ENCODE measurements at places on chromosomes 2 and 18.

- peak; percentile 47 for DNase-seq
These were observed 150.4 kb downstream of the ZFP36L2 start for GRCh38 chr2:43075811-43076585.

- DNase-seq, result no peak
These were observed 112.9 kb upstream of the TRIB2 start for GRCh38 chr2:12603781-12604295.

- DNase-seq, result no peak
These were observed 10.2 kb downstream of the GATA6 start for GRCh38 chr18:22179631-22180030.

DNA sequence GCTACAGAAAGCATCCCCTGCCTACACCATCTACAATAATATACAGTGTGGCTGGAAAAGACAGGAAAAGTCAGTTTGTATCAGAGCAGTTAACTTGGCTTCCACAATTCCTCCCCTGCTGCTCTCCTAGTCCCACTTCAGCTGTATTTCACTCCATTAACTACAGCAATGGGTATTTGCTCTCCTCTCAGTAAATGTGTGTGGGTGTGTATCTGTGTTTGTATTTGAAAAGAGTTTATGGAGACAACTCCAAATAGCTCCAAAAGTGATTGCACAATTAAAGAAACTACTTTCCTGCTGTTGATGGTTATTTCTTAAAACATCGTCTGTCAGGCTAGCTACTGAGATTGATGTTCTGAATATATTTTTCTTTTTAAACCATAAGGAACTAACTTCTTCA, 333.7 kb upstream of the FIGN start:
- no peak for DNase-seq

- DNase-seq, result no peak
These were observed 1140.8 kb upstream of the CELF4 start for GRCh38 chr18:38706373-38706772.

- no peak for DNase-seq
These were observed 35.8 kb upstream of the PGAP1 start for GRCh38 chr2:196962325-196962724.
